Activated CD8-positive, alpha-beta memory T cell treated with anti-CD3 and anti-CD28 coated beads for 4 hours (primary cell): ENCODE measurements at places on chromosomes 1 and 21.

DNA sequence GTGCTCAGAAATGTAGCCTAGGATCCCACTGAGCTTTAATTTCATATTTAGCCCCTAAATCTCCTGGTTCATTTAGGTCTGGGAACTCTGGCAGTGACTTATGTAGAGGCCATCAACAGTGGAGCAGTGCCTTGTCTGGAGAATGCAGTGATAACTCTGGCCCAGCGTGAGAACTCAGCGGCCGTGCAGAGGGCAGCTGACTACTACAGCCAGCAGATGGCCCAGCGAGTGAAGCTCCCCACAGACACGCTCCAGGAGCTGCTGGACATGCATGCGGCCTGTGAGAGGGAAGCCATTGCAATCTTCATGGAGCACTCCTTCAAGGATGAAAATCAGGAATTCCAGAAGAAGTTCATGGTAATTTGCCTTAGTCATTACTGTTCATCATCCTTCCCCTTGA lies 17.8 kb downstream of the GBP6 start:
- DNase-seq = no peak

DNA sequence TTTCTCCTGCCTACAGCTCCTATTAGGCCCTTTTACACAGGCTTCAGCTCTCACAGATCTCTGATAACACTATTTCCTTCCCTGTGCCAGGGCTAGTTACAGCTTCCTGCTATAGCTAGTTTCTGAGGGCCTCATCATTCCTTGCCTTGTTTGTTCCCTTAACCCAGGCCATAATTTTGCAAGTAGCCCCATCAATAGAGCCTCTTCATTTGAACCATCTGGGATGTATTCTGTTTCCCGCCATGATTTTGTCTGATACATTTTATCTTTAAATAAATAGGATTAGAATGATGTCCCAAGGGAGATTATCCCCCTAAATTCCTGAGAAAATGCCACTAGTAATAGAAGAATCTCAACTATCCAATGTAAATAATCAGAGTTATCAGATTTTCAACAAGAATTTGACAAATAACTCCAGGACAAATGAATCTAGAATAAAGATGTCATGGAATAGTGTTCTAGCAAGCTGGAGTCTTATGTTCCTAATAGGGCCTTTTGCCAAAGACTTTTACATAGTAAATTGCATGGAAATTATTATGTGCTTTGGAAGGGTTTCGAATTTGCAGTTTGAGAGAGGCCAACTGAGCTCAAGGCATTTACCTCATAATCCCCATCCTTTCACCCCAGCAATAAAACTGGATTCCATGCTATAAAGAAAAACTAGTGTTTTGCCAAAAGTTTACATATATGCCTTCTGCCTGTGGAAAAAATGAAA lies 16.1 kb downstream of the IFT25 start:
- no peak for DNase-seq

DNA sequence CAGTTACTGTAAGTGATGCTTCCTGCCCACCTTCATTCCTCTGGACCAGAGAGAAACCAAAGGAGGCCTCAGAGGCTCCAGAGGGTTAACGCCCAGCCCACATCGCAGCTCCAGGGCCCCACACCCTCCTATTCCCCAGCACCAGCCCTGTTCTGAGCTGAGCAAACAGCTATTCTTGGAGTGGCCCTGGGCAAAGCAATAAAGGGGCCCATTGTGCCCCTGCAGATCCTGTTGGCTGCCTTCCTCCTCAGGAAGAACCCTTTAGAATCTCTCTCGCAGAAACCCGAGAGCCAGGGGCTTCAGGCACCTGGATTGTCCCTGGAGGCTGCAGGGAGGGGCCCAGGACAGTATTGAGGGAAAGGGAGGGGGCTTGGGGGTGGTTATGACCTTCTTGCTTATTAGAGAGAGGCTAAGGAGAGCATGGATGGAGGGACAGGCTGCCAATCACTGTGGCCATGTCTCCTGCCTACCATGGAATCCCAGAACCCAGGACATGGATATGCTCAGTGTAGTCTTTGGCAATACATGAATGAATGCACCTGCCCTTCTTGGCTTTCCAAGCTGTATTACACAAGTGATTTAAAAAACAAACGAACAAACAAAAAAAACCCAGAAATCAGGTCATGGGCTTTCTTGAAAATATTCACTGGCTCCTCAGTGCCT lies 9.2 kb downstream of the PADI2 start:
- no peak for DNase-seq

DNA sequence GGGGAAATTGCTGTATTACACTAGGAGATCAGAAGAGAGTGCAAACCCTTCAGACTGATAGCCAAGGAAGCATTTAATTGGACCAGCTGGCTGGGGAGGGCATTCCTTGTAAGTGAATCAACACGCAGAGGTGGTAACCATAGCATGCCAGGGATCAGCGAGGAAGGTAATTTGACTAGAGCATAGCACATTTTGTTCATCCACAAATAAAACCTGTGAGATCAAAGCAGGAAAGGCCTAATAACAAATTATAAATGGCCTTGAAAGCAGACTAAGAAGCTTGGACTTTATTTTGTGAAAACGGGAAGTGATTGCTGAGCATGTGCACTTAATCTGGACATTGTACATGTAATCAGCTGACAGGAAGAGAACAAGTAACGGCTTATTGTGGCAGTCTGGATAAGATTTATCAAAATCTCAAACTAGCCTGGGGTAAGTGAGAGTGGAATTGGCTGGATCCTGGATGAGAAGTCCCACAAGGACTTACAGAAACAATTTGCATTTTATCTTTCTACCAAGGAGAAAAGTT lies 11.7 kb upstream of the CD55 start:
- no peak for DNase-seq

- DNase-seq = no peak
These were observed 32.7 kb upstream of the KIRREL1 start for GRCh38 chr1:157960773-157961172.

- DNase-seq = no peak
These were observed 3.7 kb downstream of the OPRD1 start for GRCh38 chr1:28815533-28816185.

GRCh38 chr1:118258975-118259374 lies 73.9 kb upstream of the SPAG17 start:
- no peak for DNase-seq

DNA sequence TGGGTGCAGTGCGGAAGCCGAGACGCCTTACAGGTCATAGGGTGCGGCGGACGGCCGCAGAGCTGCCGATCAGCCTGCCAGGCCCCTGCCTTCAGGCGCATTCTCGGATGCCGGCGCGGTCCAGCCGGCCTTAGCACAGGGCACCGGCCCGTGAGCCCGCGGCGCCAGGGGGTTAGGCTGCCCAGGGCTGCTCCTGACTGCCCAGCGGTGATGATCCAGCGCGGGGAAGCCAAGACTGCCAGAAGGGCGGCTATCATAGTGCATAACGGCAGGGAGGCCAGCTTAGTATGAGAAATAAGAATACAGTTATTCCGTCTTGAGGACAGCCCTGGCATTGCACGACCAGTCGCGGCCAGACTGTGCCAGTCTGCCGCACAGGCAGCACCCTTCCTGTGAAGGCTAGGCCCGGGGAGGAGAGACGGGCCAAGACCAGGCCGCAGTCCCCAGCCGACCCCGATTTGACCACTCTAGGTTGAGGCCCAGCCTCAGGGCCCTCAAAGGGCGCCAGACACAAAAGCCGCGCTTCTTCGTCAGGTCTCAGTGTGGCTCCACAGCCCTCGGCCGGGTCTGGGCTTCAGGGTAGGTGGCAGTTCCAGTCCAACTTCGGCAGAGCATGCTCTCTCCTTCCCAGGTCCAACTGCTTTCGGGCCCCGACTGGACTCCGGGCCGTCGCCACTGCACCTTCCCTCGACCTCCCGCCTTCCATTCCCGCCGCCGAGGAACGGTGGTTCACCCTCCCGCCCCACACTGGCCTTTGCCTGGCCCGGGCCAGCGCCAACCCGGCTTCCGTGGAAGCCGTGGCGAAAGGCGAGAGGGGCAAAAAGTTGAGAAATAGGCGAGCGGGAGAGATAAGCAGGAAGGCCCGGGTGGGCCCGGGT lies 829 bp downstream of the ALX3 start:
- no peak for DNase-seq

- no peak for DNase-seq
These were observed 292.8 kb downstream of the DISC1 start for GRCh38 chr1:231919239-231919885.

- no peak for DNase-seq
These were observed at the start of gene ERG for GRCh38 chr21:38498057-38498833. Gene ERG (minus strand): TSS chr21:38498477. CDS start chr21:38498380, 97 bp downstream.

- DNase-seq = no peak
These were observed 6.5 kb downstream of the S100A9 start for GRCh38 chr1:153364156-153364555.

- no peak for DNase-seq
These were observed 171.8 kb upstream of the C1orf87 start for GRCh38 chr1:60245324-60245723.

DNA sequence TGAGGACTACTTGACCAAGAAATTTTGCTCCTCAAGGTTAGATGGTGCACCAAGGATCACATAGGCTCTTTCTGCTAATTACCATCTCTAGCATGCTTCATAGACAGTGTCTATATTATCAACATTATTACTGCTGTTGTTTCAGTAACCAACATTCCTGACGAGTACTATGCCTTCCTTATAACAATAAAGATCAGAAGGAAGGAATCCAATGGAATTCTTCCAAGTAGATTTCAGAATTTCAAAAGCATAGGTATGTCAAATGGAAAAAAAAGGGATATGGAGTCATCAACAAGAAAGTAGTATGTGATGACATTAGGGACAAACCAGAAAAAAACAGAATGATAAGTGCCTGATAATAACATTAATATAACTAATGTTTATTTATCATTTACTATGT lies 39.6 kb upstream of the LPGAT1 start:
- DNase-seq = no peak

DNA sequence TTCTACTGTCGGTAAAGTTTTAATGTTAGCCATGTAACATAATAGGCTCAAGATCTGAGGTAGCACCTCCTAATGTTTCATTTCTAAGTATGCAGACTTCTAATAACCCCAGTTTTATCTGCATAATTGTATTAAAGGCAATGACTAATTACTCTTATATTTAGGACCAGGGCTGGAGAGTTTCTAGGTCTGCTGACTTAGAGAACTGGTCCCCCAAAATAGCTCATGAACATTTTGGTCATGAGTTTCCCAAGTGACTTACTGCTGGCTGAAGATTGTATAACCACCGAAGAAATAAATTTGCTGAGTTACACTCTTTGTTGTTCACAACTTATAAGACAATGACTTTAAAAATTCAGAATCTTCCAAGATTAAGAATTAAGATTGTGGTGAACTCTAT lies 197.8 kb upstream of the TNR start:
- DNase-seq = no peak

DNA sequence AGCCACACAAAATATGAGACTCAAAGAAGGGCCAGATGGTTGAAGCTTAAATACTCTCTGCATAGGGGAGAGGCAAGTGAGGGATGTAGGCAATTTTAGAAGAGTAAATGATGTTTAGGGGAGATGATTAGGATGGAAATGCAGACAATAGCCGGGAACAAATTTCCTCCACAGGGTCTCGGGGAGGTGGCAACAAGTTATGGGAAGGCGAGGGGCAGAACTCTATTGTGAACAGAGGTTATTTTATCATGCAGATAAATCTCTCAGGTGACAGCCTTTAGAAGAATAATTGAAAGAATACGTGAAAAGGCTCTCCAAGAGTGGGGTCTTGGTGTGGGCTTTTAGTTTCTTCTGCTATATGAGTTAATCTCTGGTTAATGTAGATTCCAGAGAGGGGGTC lies 166.7 kb downstream of the GALNT2 start:
- DNase-seq = no peak

GRCh38 chr21:39037807-39038405 lies 145.3 kb downstream of the PSMG1 start:
- DNase-seq = no peak

DNA sequence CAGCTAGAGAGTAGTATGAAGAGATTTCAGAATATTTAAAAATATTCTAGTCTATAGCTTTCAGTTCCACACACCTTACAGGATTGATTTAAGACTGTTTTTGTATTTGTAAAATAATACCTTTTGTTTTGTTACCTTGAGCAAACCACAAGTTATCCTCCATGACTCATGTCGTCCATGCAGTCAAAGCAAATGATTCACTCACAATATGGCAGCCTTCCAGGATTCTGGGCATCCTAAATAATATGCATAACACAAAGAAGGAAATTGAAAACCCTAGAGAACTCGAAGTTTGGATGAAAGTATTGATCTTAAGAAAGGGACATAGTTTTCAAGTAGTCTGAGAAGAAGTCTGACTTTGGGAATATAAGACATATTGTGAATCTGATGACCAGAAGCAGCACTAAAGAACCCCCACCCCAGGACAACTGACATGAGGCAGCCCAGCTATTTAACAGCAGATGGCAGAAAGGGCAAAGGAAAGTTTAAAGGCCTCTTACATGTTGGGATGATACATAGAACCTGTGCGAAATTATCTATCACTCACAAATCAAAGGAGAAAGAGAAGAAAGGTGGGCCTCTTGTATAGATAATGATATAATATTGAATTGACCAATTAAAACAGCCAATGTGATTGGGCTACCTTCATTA lies 857.9 kb downstream of the BRINP3 start:
- no peak for DNase-seq

- DNase-seq = no peak
These were observed 131.8 kb upstream of the NGF start for GRCh38 chr1:115469703-115470476.

DNA sequence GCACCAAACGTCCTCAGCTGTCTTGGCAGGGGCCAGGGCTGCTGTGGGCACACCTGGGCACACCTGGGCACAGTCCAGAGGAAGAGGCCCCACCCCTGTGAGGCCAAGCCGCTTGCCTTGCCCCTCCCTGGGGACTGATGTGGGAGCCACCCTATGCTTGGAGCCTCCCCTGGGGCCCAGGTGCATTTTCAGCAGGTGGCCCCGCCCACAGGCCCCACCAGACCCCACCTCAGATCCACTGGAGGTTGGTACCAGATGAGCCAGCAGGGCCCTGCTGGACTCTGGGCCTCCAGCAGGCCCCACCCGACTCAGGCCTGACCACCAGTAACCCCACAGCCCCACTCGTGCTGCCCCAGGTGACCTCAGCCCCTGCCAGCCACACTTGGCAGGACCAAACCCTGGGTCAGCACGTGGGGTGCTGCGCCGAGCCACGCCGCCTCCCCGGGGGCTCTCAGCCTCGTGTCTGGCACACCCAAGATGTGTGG lies 8.8 kb downstream of the SLC19A1 start:
- no peak for DNase-seq

- no peak for DNase-seq
These were observed 447.4 kb downstream of the CAMTA1 start for GRCh38 chr1:7232441-7233236.

GRCh38 chr1:1565340-1565739 lies 9.3 kb downstream of the SSU72 start:
- no peak for DNase-seq

DNA sequence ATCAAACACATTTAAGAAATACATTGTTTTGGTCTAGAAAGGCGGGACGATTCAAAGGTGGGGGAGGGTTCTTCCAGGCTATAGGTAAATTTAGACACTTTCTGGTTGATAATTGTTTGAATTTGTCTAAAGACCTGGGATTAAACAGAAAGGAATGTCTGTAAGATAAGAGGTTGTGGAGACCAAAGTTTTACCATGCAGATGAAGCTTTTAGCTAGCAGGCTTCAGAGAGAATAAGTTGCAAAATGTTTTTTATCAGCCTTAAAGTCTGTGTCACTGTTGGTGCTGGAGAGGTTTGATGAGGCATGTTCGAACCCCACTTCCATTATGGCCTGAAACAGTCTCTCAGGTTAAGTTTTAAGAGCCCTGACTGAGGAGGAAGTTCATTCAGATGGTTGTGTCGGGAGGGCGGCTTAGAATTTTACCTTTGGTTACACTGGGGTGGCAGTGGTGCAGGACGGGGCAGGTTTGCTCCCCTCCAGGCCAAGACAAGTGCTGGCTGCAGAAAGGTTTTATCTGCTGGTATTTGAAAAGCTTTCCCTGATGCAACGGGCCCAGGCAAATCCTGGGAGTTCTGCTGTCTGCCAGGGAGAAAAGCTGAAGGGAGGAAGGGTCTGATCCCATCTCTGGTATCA lies 16.0 kb upstream of the SLC2A5 start:
- DNase-seq = no peak
